ENCODE measurements at places on chromosomes 12 and 14.

GRCh38 chr12:132488127-132489077 lies 1.5 kb upstream of the FBRSL1 start:
- no peak for DNase-seq

DNA sequence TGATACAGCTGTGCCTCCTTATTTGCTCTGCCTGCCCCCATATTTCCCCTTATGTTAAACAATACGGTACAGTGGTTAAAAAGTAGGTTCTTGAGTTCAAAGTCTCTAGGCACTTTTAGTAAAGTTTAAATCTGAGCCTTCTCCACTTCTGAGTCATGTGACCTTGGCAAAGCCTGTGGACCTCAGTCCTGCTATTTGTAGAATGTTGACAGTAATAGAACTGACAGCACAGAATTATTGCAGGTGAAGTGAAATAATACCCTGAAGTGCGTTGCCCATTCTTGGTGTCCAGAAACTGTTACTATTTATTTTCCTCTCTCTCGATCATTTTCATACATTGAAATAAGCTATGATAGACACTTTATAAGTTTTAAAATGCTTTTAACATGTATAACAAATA lies 499.7 kb downstream of the EGLN3 start:
- no peak for DNase-seq

DNA sequence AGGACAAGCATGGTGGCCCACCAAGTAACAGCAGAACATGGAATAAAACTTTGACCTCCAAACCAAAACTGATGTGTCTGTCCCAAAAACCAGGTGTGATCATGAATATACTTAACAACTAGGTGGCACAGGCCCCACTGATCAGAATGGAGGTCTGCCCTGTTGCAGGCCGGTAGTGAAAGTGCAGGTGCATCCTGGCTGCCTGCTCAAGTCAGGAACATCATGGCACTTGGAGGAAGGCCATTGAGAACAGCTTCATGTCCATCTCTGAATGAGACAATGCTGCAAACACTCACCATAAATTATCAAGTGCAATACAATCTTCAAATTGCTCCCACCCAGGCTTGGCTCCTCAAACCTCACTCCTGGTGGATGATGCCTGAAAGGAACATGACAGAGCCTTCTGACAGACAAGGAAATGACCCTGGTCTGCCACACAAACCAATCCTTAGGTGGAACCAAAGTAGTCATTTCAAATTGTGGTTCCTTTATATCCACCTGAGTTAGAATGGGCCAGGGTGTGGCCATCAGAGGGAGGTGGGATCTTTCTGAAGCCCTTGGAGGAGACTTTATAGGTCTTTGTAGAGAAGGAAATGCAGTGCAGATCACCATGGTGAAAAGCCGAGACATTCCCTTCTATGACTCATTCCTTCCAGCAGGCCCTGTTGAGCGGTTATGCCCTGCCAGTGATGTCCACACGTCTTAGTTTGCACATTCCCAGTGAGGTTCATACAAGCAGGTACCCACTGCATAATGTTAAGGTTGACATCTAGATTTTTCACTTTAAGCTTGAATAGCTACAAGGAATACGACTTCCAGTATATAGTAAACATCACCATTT lies 36.0 kb downstream of the EGLN3 start:
- DNase-seq: no peak

DNA sequence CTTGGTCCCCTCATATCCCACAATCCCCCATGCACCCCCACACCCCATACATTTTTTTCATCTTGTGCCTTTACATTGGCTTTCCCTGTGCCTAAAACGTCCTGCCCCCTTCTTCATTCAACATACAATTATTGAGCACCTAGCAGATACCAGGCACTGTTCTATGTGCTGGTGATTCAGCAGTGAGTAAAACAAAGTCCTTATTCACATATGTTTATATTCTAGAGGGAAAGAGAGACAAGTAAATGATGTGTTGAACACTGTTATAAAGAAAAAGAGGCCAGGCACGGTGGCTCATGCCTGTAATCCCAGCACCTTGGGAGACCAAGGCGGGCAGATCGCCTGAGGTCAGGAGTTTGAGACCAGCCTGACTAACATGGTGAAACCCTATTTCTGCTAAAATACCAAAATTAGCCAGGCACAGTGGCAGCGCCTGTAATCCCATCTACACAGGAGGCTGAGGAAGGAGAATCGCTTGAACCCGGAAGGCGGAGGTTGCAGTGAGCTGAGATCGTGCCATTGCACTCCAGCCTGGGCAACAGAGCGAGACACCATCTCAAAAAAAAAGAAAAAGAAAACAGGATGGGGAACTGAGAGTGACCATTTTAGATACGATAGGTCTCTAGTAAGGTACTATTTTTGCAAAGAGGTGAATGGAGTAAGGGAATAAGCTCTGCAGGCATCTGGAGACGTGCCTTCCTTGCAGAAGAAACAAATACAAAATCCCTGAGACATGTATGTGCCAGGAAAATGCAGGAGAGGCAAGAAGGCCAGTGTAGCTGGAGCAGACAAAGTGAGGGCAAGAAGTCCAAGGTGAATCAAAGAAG lies 12.2 kb downstream of the SLC7A7 start:
- no peak for DNase-seq

- DNase-seq: no peak
Measured at GRCh38 chr14:59565087-59565486, 11.5 kb downstream of the CCDC175 start.

DNA sequence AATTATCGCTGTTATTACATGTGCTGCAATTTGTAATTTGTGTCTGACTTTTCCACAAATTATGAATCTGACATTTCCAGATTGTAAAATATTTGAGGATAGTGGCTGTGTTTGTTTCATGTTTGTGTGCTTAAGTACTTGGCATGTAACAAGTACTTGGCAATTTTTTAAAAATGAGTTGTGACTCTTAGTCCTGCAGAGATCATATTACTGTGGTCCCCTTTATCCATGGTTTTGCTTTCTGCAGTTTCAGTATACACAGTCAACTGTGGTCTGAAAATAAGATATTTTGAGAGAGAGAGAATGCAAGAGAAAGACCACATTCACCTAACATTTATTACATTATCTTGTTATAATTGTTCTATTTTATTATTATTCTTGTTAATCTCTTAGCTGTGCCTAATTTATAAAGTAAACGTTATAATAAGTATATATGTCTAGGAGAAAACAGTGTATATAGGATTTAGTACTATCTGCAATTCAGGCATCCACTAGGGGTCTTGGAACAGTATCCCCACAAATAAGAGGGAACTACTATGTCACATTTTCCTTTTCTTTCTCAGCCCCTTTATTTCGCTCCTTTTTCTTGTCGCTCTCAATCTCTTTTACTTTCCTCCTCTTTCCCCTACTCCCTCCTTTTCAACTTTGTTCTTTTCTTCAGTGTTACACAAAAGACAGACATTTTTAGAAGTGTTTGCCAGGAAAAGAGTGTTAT lies 176.1 kb downstream of the FUT8 start:
- DNase-seq: no peak

All from NCI-H2081 (cell line).